ENCODE measurements at places on chromosomes 12 and 14. TPM values are rescaled to one million over a fixed set of nuclear protein-coding genes. Genes with fewer than 3 reads are reported as not detected.

DNA sequence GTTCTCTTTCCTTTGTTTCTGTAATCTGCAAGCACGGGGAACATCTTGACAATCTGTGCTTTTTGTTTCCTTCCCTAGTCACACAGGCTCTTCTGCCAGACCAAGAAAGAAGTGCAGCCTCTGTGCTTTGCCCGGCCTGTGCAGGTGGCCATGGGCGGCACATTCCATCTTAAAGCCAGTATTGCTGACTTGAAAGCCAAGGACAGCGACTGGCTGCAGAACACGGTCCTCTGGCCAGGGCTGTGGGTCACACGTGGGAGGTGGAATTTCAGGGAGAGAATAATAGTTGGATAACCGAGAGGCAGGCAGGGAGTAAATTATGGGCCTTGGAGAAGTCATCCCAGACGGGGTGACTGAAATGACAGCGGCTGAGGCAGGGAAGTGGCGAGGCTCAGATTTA is 24.8 kb downstream of the FNTB start:
- no peaks in the 10 kb centered on the region for H3K27me3 ChIP-seq
- DNase-seq, result no peak
- no peak overlapping the region for H3K4me3 ChIP-seq
- peaks cover 1% of the 10 kb centered on the region for H3K4me1 ChIP-seq

DNA sequence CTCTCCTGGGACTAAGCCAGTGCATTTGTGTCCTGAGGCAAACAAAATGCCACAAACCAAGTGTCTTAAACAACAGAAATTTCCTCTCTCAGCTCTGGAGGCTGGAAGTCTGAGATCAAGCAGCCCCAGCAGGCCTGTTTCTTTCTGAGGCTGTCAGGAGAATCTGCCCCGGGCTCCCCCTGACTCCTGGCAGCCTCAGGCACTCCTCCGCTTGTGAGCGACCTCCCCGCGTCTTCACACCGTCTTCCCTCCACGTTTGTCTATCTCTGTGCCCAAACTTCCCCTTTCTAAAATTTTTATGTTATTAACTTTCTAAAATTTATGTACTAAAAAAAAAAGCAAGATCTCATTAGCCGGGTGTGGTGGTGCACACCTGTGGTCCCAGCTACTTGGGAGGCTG is 59.7 kb downstream of the RIMBP2 start:
- no peaks in the 10 kb centered on the region for H3K27me3 ChIP-seq
- H3K27ac ChIP-seq, result no peak overlapping the region
- no peaks in the 10 kb centered on the region for H3K36me3 ChIP-seq
- H3K4me3 ChIP-seq, result no peak overlapping the region
- DNase-seq, result no peak

UNC119B gene
- total RNA-seq, result 25.1 TPM

DNA sequence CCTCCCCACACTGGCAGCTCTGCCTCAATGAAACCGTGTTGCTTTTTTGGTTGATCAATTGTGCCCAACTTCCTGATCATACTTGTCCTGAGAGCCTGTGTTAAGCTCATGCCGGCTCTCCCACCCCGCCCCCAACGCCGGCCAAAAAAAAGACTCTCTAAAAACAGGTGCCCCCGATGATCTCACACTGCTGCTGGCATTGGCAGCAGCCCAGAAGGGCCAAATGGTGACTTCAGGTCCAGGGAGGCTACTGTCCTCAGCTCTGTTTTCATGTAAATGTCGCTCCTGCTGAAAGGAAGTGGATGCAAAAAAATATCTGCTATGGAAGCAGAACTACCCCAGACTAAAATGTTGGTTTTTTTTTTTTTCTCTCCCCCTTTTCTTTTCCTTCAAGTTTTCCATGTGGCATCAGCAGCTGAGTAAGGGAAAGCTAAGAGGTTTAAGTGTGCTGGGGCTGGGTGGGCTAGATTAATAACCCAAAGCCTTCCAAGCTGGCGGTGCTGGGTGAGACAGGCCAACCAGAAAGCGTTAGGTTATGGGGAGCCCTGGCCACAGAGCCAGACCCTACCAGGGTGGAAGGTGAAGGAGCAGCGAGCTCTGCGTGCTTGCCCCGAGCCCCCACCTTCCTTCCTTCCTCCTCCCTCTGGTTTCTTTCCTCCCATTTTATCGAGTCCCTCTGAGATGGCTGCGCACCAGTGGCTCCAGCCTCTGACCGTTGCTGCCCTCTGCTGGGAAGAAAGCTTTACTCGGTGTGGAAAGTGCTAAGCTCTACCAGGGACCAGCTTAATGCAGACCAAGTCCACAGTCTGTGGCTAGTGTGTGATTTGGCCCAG is 396.1 kb downstream of the NRXN3 start:
- H3K36me3 ChIP-seq, result no peaks in the 10 kb centered on the region
- no peak overlapping the region for H3K27ac ChIP-seq
- peaks cover 2% of the 10 kb centered on the region for H3K4me1 ChIP-seq
- H3K4me3 ChIP-seq, result no peak overlapping the region
- peak; percentile 22 for DNase-seq
- no peaks in the 10 kb centered on the region for H3K27me3 ChIP-seq

- no peaks in the 10 kb centered on the region for H3K36me3 ChIP-seq
- H3K27ac ChIP-seq, result no peak overlapping the region
- no peak for DNase-seq
- H3K4me3 ChIP-seq, result no peak overlapping the region
- no peaks in the 10 kb centered on the region for H3K4me1 ChIP-seq
- no peaks in the 10 kb centered on the region for H3K27me3 ChIP-seq
These were observed 85.3 kb upstream of the OVCH1 start for GRCh38 chr12:29582677-29583272.

DNA sequence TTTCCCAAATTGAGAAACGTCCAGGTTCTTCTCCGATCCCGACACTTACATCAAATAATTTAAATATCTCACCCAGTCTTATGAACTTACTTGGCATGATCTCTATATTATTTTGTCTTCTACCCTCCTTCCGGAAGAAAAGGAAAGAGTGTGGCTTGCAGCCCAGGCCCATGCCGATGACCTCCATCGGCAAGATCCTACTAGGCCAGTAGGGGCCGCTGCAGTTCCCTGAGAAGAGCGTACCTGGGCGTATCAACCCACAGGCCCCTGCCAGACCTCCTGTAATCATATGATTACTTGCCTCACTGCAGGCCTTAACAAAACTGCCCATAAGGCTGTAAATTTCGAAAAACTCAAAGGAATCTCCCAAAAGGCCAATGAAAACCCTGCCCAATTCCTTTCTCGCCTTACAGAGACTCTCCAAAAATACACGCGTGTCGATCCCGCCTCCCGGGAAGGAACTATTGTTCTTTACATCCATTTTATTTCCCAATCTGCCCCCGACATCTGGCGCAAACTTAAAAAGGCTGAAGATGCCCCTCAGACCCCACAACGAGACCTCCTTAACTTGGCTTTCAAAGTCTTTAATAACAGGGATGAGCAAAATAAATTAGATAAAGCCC is 69.6 kb downstream of the MOK start:
- H3K36me3 ChIP-seq, result no peaks in the 10 kb centered on the region
- no peak overlapping the region for H3K4me3 ChIP-seq
- peak; percentile 63 for DNase-seq
- peaks cover under 1% of the 10 kb centered on the region for H3K27me3 ChIP-seq
- H3K4me1 ChIP-seq, result no peaks in the 10 kb centered on the region

- H3K4me1 ChIP-seq, result no peaks in the 10 kb centered on the region
- H3K27ac ChIP-seq, result no peak overlapping the region
- no peaks in the 10 kb centered on the region for H3K36me3 ChIP-seq
These were observed 120.1 kb upstream of the FZD10 start for GRCh38 chr12:130041983-130042812.

GRCh38 chr12:94560431-94561221 is 89.7 kb downstream of the TMCC3 start:
- H3K4me1 ChIP-seq, result no peaks in the 10 kb centered on the region
- H3K4me3 ChIP-seq, result no peak overlapping the region
- no peaks in the 10 kb centered on the region for H3K36me3 ChIP-seq
- no peak overlapping the region for H3K27ac ChIP-seq

DNA sequence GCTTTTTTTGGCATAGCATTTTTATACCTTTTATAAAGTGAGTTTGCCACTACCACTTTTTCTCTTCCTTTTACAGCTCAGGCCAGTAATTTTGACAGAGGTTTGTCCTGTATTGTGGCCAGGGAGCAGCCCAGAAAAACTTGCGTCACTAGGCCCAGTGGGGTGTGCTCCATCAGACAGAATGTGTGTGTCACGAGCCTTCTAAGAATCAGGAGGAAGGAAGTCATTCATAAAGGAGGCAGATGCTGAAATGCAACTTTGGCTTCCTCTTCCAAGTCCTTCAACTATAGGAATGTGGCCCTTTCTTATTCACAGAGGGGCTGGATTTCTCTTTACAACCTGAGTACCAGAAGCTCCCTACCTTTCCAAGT is 10.1 kb upstream of the RAB35 start:
- H3K27ac ChIP-seq, result peak overlapping the region; percentile 87
- DNase-seq, result no peak
- H3K4me3 ChIP-seq, result no peak overlapping the region
